ENCODE measurements at places on chromosomes 1 and 21.
A peak's percentile ranks its signal among the peaks of the same experiment; 100 is the strongest.

DNA sequence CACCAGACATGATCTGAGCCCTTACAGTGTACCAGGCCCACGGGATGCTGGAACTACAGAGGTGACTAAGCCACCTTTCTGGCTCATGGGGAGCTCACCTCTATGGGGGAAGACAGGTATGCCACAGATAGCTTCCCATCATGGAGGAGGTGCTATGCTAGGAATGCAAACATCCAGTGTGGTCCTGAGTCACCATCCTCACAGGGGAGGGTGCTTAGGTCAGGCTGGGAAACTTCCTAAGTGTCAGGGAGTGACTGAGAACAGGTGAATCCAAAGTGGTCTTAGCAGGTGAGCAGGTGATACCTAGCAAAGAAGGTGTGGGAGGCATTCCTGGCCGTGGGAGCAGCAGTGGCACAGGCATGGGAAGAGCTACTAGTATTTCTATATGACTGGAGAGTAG lies 8.6 kb upstream of the RASSF5 start:
- DNase-seq: peak; percentile 77

- DNase-seq: no peak
Measured at GRCh38 chr1:228141226-228142044, 1.4 kb downstream of the GUK1 start.

DNA sequence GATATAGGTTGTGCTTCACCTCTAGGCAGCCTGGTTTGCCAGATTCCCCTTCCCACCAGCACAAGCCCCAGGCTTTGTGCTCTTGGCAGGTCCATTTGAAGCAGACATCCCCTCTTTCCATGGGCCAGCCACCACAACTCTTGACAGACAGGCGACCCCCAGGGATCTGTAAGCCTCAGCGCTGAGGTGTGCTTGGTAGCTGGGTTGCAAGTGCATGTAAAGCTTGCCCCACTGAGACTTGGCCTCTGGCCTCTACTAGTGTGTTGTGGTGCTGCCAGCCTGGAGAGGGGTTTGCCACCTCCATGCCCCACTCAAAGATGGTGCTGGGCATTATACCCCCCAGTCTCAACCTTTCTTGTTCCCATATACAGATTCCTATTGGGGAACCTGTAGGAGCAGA lies 103.9 kb downstream of the HMCN1 start:
- no peak for DNase-seq

DNA sequence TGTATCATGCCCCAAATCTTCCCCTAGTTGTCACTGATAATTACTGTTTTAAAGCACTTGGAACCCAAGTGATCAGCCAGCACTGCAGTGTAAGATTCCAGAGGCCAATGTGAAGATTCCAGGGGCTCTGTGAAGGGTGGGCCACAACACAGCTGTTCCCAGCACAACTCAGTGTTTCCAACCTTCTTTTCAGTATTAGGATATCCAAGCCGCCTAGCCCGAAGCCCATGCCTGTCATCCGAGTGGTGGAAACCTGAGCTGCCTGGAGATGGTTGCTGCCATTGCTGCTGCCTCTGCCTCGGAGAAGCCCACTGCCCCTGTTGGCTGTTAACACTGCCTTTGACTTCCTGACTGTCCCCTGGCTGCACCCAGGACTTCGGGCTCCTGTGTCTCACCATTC lies 30.4 kb upstream of the SNX27 start:
- DNase-seq: no peak

GRCh38 chr1:195939844-195940243 lies 668.4 kb downstream of the KCNT2 start:
- peak; percentile 83 for DNase-seq

DNA sequence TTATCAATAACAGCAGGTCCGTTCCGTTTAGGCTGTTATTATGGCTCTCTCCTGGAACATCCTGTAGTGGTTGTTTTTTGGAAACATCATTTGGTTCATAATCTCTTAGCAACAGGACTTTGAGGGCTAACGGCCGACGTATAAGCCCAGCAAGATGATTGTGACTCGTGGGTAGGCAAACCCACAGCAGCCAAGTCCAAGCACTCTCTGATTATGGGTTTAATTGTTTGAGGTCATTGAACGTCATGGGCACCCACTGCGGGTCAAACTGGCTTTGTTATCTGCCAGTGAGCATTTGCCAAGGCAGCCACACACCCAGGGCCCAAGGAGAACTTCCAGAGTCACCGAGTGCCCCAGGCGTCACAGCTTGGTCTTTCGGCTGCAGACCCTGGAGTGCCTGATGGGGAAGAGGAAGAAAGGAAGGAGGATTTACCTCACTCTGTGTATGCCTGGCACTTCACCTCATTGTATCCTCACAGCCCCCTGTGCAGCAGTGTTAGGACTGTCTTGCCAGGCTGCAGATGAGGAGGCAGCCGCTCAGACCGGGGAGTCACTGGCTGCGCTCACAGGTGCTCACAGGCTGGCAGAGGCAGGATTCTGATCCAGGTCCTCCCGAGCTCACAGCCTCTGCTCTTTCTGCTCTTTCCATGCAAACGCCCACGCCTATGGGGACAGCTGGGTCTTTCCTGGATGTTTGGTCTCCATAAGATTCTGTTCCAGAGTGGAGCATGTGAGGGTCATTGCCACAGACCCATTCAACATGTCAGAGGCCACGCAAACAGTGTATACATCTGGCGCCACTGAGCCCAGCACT lies 30.8 kb upstream of the EPS8L3 start:
- DNase-seq: no peak

- no peak for DNase-seq
Measured at GRCh38 chr1:3230553-3230952, 161.6 kb downstream of the PRDM16 start.

DNA sequence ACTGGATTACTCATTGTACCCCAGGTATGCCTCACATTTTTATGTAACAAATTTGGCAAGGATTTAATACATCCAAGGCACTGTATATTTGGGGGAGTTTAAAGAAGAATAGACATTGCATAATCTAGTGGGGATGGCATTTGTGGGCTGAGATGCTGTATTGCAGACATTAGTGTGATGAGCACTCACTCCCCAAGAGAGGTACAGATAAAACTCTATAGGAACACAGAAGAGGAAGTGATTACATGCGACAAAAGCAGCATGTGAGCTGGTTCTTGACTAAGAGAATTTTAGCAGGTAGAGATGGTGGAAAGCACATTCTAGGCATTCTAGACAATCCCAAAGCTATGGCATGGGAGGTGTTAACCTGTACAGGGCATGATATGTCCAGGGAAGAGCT lies 24.2 kb upstream of the CDC14A start:
- DNase-seq: no peak

GRCh38 chr1:75208862-75209261 lies 74.7 kb downstream of the LHX8 start:
- DNase-seq: no peak

DNA sequence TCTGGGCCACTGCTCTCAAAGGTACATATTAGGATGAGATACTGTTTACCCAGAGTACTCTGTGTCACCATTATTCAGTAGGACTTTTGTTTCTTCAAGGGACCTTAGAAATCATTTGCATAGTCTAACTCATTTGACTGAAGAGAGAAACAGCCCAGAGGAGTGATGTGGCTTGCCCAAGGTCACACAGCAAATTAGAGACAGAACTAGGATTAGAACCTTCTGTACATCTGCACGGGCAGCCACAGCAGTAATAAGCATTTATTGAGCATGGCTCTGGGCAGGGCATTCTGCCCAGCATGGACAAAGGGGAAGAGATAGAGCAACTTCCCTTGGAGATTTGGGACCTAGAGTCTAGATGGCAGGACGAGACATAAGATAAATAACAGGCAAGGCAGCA lies 5.7 kb upstream of the NHLH1 start:
- no peak for DNase-seq

DNA sequence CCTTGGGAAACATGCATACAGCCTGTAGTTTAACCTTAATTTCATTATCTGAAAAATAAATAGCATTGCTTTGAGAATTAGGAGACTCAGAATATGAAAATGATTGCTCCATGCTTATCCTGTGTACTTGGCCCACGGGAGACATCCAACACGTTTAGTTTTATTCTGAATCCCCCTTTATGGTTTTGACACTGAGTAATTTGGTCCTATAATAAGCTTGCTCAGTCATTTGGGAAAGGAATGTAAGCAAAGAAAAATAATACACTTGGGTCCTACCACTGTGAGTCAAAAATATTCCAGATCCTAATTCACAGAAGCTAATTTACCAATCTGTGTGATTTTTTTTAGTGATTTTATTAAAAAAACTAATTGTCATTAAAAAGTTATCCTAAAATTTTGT lies 557.3 kb downstream of the USP25 start:
- no peak for DNase-seq

GRCh38 chr1:31556481-31557006 lies 19.8 kb upstream of the TINAGL1 start:
- DNase-seq: no peak

DNA sequence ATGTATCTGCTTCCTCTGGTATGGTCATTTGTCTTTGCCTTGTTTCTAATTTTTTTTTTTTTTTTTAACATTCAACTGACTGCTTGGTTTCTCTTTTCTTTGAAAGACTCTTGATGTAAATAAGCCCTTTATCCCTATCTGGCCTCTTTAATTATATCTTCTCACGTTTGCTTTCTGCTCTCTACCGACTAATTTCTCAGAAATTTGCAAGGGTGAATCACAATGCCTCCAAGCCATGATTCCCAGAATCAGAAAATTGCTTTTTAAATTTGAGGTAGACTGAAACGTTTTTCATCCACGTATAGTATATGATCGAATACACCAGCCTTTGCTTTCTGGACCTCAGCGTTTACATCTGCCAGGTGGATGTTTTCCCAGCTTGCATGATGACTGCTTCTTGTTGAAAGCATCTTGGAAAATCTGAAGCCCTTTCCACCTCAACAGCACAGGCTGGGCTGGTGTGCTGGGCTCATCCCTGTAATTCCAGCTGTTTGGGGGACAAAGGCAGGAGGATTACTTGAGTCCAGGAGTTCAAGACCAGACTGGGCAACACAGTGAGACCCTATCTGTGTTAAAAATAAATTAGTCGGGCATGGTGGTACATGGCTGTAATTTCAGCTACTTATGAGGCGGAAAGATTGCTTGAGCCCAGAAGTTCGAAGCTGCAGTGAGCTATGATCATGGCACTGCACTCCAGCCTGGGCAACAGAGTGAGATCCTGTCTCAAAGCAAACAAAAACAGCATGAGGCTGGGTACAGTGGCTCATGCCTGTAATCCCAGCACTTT lies 35.0 kb upstream of the GPR137B start:
- DNase-seq: no peak

DNA sequence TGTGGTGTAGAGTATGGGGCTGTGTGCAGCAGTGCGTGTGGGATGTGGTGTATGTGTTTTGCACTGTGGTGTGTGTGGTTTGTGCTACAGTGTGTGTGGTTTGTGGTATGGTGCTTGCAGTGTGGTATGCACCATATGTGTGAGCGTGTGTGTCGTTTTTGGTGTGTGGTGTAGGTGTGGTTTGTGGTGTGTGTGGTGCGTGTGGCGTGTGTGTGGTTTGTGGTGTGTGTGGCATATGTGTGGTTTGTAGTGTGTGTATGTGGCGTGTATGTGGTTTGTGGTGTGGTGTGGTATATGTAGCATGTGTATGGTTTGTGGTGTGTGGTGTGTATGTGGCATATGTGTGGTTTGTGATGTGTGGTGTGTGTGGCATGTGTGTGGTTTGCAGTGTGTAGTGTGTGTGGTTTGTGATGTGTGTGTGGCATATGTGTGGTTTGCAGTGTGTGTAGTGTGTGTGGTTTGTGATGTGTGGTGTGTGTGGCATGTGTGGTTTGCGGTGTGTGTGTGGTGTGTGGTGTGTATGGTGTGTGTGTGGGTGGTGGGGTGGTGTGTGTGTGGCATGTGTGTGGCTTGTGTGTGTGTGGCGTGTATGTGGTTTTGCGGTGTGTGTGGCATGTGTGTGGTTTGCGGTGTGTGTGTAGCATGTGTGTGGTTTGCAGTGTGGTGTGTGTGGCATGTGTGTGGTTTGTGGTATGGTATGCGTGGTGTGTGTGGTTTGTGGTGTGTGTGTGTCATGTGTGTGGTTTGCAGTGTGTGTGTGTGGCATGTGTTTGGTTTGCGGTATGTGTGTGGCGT lies 53.5 kb upstream of the TRAPPC10 start:
- DNase-seq: no peak

- peak; percentile 56 for DNase-seq
Measured at GRCh38 chr1:114558544-114558943, 22.9 kb downstream of the BCAS2 start.

DNA sequence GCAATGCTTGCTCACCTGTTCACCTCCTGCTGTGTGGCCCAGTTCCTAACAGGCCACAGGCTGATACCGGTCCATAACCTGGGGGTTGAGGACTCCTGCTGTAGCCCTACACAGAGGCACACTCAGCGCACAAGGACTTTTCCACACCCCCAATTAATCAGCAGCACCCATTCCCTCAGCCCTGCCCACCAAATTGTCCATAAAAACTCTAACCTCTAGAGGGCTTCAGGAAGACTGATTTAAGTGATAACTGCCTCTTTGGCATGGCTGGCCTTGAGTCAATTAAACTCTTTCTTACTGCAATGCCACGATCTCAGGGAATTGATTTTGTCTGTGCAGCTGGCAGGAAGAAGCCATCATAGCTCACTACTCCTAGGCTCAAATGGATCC lies 71.3 kb upstream of the MUTYH start:
- peak; percentile 34 for DNase-seq

DNA sequence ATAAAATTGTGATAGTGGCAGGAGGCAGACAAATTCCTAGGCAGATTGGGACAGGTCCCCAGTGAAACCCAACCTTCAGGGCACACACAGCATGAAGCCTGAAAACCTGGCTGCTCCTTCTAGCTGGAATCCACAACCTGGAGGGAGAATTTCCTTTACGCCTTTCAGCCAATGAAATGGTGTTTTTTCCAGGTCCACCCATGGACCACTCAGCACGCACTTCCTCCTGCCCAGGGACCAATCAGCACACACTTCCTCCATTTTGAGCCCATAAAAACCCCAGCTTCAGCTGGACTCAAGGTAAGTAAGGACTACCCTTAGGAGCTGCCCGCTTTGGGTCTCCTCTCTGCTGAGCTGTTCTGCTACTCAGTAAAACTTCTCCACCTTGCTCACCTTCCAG lies 120.1 kb downstream of the AKT3 start:
- peak; percentile 59 for DNase-seq

GRCh38 chr1:63678200-63678599 lies 85.0 kb downstream of the PGM1 start:
- DNase-seq: no peak

- DNase-seq: no peak
Measured at GRCh38 chr21:46059195-46059594, 38.7 kb upstream of the COL6A2 start.

- DNase-seq: no peak
Measured at GRCh38 chr1:2274231-2274928, 46.3 kb downstream of the SKI start.

DNA sequence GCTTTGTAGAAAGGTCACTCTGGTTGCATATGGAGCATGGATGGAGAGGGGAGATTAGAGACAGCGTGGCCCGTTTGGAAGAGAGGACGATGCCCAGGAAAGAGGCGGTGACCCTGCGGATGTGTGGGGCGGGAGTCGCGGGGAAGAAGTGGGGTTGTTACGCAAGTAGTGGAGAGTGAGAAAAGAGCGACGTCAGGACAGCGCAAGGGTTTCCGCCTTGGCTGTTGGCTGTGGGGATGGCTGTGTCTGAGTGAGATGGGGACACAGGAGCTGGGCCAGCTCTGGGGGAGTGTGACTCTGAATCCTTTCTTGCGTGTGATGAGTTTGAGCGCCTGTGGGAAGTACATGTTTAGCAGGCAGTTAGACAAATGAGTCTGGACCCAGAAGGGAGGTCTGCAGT lies 3.8 kb downstream of the B4GALT2 start:
- no peak for DNase-seq
